RWPE1 (cell line): ENCODE measurements at places on chromosomes 12 and 14.

DNA sequence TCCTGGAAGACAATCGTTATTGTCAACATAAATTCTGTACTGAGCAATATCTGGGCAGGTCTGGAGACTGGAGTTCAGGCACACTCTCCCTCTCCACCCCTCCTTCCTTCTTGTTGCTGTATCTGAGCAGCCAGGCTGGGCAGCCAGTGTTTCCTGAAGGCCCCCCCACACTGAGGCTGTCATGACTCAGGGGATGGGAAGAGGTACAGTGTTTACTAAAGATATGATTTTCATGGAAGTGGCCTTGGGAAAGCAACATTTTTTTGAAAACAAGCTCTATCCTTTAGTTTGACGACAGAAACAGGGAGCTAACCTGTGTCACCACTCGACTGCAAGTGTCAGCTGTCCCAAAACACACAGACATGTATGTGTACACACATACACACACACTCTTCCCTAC, 1485.4 kb upstream of the TMEM132C start:
- DNase-seq = no peak

DNA sequence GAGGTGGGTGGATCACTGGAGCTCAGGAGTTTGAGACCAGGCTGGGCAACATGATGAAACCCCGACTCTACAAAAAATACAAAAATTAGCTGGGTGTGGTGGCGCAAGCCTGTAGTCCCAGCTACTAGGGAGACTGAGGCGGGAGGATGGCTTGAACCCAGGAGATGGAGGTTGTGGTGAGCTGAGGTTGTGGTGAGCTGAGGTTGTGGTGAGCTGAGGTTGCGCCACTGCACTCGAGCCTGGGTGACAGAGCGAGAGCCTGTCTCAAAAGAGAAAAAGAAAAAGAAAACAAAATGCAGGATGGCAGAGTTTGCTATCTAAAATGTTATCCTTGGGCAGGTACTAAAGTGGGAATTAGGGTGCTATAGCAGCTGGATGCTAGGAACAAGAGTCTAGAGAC, 10.8 kb upstream of the GPRC5A start:
- no peak for DNase-seq

DNA sequence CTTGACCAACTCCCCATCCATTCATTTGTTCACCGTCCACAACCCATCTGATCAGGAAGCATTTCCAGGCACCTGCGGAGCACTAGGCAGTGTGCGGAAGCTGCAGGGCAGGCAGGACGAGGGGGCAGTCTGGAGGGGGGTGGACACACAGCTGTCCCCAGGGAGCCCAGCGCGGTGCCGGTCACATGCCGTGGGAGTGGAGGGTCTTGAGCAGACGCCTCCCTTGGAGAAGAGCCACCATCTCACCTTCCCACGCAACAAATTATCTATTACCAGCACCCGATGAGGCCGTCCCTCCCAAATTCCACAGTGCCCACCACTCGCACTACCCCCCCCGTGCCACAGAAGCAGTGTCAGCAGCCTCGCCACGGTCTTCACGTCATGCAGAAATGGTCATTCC, 10.8 kb downstream of the DLK1 start:
- no peak for DNase-seq

DNA sequence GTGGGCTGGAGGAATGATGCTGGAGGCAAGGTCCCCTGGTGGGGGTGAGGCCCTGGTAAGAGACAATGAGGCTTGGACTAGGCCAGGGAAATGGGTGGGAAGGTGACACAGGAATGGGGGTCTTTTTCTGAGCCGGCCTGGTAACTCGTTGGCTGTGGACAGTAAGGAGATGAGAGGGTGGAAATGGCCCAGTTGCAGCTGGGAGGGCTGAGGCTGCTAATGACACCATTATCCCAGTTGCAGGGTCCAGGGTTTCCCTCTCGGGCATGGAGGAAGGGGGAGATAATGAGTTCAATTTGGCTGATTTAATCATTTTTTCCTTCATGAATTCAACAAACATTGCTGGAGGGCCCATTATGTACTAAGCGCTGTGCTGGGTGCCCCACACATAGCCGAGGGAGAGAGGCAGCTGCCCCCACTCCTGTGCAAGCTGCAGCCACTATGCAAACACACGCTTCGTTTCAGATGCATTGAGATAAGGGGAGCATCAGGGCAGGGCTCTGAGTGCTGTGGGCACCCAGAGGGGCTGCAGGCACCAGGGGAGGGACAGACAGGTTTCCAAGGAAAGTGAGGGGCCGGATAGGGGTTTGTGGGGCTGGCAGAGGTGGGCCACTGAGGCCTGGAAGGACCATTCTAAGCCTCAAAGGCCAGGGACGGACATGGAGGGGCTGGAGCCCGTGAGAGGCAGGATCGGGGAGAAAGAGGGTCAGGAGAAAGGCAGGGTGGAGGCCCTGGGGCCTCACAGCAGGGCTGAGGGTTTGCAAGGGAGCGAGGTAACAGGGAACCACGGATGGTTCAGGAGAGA, 43.2 kb upstream of the MEG3 start:
- no peak for DNase-seq
